ENCODE measurements at places on chromosomes 12 and 14.
A peak's percentile ranks its signal among the peaks of the same experiment; 100 is the strongest.

GRCh38 chr12:100984796-100985195 is 190.2 kb downstream of the ANO4 start:
- no peak for DNase-seq

DNA sequence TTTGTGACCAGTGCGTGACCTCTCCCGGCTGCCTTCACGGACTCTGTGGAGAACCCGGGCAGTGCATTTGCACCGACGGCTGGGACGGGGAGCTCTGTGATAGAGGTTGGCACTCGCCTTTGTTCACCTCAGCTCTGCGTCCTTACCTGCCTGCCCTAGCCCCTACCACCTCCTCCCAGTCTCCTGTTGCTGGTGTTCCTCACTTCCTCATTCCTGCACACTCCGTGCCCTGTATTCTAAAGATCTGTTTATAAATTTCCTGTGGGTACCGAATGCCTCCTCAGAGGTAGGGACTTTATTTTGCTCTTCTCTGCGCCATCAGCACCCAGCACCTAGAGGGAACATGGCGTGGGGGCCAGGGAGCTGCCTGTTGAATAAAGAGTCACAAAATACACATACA is 2.3 kb downstream of the DLK1 start:
- DNase-seq, result no peak

DNA sequence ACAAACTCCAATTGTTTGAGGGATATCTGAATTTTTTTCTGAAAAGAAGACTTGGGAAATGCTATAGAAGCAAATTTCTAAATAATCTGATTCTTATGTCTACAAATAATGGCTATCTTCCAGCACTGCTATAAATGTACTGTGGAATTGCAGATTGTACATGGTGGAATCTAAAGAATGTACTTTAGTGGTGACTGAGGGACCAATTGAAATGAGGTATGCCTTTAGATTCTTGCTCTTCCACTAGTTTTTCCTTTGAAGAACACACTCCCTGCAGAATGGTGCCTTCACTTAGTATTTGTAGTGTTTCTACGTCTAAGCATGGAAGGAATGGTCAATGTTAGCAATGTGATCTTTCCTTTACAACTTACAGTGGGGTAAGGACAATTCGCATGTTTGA is 11.7 kb upstream of the PRB4 start:
- no peak for DNase-seq

DNA sequence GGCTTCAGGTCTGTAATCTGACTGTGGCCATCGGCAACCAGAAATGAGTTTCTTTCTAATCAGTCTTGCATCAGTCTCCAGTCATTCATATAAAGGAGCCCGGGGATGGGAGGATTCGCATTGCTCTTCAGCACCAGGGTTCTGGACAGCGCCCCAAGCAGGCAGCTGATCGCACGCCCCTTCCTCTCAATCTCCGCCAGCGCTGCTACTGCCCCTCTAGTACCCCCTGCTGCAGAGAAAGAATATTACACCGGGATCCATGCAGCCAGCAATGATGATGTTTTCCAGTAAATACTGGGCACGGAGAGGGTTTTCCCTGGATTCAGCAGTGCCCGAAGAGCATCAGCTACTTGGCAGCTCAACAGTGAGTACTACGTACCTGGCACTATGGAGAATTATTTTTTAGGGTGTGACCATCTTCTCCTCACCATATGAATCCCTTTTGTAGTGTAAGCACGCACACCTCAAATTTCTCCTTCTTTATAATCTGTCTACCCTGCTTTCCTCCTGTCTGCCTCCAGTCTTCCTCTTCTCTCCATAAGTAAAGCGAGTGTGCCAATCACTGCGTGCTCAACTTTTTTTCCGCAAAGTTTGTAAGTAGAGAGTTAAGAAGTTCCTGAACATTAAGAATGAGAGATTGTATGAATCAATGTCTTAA is at the start of gene TPH2:
Gene TPH2 (plus strand): TSS at position 118 of the 658 bp plus-strand sequence. CDS start 142 bp downstream, at position 260.
- DNase-seq, result peak; percentile 85

DNA sequence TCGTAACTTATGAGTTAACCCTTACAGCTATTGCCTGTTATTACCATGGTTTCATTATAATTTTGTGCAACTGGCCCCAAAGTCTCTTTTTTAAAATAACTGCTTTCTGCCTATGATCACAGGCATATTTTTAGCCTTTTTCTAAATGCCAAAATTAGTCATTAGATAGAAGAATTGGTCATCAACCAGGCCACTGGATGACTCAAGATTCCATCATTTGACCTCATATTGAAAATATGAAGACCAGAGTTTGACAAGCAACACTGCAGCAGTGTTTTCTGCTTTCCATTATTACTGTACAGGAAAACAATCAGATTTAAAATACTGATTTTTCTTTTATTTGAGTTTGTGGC is 54.7 kb upstream of the OTOGL start:
- no peak for DNase-seq

DNA sequence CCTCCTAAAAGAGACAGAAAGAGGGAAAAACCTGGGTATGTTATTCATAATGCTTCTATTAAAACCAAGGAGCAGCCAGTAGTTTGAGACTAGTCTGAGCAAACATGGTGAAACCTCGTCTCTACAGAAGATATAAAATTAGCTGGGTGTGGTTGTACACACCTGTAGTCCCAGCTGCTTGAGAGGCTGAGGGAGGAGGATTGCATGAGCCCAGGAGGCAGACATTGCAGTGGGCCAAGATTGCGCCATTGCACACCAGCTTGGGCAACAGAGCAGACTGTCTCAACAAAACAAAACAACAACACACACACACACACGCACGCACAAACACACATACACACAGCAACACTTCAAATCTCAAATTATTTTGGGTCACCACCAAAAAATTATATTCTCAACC is 27.8 kb downstream of the HECTD4 start:
- no peak for DNase-seq

DNA sequence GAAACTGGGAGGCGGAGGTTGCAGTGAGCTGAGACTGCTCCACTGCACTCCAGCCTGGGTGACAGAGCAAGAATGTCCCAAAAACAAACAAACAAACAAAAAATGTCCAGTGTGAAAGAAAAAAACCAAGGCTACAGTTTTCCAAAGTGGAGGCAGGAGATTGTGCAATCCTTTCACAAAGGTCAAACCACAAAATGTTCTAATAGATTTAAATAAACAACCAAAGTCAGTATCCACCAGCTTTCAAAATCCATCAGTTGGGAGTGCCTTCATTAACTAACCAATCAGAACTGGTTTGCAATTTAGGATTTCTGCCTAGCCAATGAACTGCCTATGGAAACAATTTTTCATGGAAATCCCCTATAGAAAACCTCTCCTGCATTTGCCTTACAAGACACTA is 52.3 kb upstream of the TRIM9 start:
- no peak for DNase-seq

GRCh38 chr14:26414103-26414502 is 183.7 kb downstream of the NOVA1 start:
- DNase-seq, result no peak

DNA sequence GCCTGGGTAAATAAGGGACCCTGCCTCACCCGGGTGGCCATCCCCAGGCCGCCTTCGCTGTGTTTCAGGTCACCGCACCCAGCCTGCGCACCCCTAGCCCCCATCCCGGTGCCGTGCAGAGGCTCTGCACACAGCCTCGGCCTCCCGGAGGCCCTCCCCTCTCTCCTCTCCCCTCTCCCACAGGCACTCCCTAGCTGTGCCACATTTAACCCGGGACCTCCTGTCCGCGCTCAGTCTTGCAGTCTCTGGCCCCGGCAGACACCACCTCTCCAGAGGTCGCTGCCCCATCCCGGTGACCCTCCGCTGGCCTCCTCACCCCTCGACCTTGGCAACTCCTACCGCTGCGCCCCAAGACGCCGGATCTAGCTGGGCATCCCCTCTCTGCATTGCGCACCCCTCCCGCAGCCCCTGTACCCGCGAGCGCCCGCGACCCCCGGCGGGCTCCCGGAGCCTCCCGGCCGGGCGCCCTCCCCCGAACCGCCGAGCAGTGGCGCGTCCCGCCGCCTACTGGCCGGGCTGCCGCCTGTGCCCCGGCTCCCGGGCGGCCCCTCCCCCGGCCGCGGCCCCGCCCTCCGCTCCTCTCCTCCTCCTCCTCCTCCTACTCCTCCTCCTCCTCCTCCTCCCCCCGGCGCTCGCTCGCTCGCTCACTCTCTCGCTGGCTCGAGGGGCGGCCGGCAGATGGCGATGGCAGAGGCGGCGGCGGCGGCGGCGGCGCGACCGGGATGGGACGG is 120.7 kb downstream of the AACS start:
- peak; percentile 73 for DNase-seq

- no peak for DNase-seq
These were observed 40.2 kb downstream of the SH2B3 start for GRCh38 chr12:111445726-111446581.

DNA sequence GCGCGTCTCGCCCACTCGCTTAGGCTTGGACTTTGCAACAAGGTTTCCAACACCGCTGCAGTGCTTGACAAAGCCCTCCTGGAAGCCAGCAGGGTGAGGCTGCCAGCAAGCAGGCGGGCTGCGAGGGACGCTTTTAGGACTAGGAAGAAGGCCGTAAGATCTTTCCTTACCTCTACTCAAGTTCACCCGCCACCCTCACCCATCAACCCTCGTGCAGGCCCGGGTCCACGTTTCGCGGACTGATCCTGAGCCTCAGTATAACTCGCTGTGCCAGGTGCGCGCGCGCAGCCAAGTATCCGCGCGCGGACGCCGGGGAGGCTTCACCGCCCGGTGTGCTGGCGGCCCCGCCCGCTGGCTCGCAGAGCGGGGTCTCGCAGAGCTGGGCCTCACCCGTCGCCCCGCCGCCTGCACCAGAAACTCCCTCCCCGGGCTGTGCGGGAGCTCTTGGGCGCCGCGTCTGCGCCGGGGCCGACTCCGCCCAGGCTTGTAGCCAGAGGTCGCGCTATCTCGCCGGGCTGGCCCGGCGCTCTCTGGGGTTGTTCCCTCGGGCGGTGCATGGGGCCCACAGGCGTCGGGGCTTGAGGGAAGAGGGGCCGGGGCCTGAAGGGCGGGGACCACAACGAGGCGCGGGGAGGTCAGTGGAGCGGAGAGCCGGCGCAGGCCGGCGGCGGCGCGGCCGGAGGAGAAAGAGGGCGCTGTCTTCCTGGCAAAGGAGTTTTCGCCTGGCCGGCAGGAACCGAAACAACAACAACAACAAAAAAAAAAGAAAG is 7.6 kb upstream of the SIX1 start:
- peak; percentile 88 for DNase-seq

GRCh38 chr12:89856431-89856830 is 147.8 kb upstream of the ATP2B1 start:
- no peak for DNase-seq

- DNase-seq, result no peak
These were observed 2.4 kb downstream of the MYBPC1 start for GRCh38 chr12:101597164-101597563.

DNA sequence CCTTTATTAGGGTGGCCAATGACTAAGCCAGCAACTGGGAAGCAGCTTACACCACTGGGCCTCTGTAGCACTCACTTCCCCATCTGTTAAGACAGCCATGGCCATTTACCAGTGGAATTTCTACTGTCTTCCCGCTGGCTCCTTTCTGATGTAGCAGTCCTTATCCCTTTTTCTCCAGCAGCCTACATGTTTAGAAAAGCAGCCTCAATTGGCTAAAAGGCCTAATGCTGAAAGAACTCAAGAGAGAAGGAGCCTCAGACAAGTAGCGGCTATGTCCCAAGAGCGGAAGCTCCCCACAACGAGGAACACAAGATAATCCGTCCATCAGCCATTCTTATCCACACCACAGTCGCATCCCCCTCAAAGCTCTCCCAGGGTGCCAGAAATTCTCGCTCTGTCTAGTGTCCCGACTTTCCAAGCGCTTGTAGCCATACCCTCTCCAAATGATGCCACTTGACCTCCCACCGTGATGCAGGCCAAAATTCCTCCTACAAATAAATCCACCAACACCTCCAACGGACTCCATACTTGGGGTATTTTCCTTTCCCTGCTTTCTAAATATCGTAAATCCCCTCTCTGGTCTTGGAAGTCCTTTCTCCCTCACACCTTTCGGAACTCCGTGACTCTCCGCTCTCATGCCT is 624 bp downstream of the M6PR start:
- DNase-seq, result no peak

GRCh38 chr12:109883461-109883860 is 3.1 kb upstream of the GLTP start:
- no peak for DNase-seq

DNA sequence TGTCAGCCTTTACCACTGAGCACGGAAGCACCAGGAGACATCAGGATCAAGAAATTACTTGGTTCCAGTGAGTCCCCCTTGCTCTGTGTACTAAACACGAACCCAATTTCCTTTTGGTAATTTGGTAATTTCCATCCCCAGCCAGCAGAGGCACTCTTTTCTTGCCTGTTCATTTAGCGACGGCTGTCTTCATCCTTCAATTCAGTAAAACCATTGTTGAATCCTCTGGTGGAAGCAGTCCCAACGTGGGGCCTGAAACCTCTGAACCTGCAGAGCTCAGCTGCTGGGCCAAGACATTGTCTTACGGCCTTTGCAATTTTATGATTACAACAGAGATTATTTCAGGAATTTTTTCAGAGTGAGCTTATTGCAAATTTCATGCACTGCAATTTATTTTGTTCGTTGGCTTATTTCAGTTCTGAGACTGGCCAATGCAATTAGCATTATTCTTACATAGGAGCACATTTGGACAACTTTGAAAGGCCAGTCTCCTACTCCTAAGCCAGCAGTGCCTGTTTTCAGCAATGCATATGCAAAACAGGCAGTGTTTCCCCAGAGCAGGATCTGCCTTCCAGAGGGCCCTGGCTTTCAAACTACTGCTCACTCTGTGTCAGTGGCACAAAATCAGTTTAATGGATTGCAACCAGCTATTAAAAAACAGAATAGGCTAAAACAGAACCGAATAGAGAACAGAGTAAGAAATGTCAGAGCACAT is 372.9 kb upstream of the TMEM132C start:
- DNase-seq, result no peak

GRCh38 chr14:22432348-22432976 is 156.6 kb downstream of the DAD1 start:
- DNase-seq, result no peak

DNA sequence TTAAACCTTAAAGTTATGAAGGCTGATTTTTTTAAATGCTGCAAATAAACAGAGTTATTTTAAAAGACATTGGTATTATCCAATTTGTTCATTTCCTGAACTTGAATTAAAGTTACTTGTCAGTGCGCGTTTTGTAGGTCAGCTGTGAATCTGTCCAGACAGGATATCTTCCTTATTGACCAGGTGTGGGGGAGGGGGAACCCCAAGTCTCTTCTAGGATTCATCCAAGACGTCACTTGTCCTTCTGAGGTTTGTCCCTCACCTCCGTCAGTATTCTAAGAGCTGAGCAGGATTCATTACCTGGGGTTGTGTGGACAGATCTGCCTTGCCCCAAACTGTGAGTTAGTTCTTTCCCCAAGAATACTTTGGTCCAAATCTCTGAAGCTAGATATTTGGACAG is 8.8 kb upstream of the PRIMA1 start:
- DNase-seq, result no peak

GRCh38 chr14:93493054-93493453 is 62.3 kb downstream of the UNC79 start:
- DNase-seq, result no peak

GRCh38 chr12:103944964-103945363 is 14.8 kb downstream of the HSP90B1 start:
- DNase-seq, result no peak

- no peak for DNase-seq
These were observed 7.5 kb upstream of the ZFP36L1 start for GRCh38 chr14:68800390-68800789.

GRCh38 chr14:21016413-21017190 is 8.3 kb downstream of the NDRG2 start:
- no peak for DNase-seq
